Activated gamma-delta T cell treated with anti-CD3 and anti-CD28 coated beads, Interleukin-2, amount 50 U/mL, for 16 hours (primary cell): ENCODE measurements at places on chromosomes 2 and 18.

DNA sequence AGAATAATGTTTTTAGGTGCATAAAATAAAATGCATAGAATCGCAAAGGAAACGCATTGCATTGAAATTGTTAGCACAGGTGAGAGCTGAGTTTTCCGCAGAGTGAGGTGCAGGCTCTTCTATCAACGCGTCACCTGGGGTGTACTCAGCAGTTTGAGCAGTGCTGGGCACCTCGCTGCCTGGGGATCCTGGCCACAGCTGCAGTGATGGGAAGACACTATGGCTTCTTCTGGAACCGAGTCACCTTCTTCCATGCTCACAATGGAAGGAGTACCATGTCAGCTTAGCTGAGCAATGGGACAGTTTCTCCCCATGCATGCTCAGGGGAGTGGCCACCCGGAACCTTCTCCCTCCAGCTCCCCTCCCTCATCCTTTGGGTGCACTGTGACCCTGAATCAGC is 95.4 kb upstream of the OTOS start:
- DNase-seq = no peak

GRCh38 chr18:23131693-23132319 is 3.5 kb upstream of the CABLES1 start:
- peak; percentile 59 for DNase-seq

DNA sequence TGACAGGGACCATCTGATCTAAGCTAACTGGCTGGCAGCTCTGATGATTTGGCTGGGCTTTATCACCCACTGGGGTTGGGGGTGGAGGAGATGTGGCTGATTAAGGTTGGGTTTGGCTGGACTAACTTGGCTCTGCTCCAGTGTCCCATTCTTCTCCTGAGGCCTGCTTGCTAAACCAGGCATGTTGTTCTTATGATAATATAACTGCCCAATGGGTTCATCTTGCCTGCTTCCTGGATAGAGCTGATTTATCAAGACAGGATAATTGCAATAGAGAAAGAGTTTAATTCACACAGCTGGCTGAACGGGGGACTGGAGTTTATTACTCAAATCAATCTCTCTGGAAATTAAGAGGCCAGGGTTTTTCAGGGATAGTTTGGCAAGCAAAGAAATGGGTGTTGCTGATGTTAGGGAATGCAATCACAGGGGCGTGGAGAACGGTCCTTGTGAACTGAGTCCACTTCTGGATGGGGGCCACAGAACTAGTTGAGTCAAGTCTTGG is 150.4 kb downstream of the PTH2R start:
- DNase-seq = no peak

- no peak for DNase-seq
Observed at GRCh38 chr2:119694845-119695521, 16.0 kb downstream of the TMEM177 start.

DNA sequence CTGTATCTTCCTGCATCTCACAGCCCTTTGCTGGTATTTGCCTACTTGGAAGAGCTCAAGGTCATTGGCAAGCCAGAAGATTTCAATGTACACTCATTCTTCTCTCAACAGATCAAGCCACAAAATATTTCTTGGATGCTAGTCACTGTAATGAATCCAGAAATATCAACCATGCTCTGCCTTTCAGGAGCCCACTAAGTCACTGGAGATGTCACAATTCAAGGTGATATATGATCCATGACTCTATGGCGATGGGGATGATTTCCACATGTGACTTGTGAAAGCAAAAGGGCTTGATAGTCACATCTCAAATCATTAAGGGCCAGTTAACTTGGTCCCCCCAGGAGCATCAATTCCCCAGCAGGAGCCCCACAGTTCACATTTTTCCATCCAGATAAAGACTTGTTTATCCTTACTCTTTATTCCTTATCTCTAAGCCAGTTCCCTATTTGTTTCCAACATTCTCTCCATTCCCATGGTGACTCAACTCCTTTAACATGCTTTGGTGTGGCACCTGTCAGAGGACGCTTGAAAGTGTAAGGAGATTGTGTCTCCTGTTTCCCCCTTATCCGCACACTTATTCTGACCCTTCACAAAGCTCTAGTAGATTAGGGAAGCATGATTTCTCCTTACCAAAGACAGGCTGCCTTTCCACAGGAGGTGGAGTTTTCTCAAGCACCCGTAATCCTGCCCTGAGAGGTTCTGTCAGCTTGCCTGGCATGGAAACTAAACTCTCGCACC is 15.8 kb downstream of the PKDCC start:
- no peak for DNase-seq

GRCh38 chr2:67565761-67566160 is 168.6 kb downstream of the ETAA1 start:
- no peak for DNase-seq
